ENCODE measurements at places on chromosomes 3 and 15.

GRCh38 chr3:81931265-81932251 is 170.1 kb upstream of the GBE1 start:
- no peak for DNase-seq

DNA sequence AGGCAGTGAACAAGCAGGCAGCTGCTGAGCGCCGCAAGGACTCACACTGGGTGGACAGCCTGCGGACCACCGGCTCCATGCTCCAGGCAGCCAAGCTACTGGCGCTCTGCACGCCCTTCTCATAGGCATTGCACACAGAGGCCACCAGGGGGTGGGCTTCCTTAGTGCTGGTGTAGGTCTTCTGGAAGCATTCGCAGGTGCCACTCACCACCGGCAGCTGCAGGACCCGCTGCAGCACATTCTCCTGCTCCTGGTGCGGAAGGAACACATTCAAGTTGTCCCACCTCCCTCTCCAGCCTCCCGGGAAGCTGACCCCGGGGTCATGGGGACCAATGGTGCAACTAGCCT is 6.0 kb downstream of the PLIN1 start:
- DNase-seq, result peak; percentile 42

DNA sequence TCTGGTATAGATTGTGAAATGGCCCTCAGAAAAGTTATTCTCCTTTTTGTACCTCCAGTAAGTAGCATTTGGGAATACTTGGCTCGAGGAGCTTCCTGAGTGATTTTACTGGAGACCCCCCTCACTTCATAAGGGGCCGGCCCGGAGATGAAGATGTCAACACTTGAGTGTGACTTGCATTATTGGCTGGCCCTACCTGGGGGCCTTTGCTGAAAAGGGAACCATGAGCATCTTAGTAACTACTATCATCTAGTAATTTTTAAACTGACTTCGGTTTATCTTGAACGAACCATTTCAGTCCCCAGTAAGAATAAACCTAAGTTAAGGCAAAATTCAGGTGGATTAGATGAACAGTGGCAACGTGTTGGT is 1.3 kb downstream of the FAIM start:
- DNase-seq, result no peak

GRCh38 chr3:171379281-171379680 is 80.9 kb downstream of the TNIK start:
- no peak for DNase-seq

- peak; percentile 33 for DNase-seq
These were observed 63.1 kb upstream of the MEF2A start for GRCh38 chr15:99502661-99503060.

GRCh38 chr3:52388933-52389332 is 56.0 kb downstream of the SEMA3G start:
- DNase-seq, result no peak

- DNase-seq, result no peak
These were observed 611.2 kb upstream of the ARPP21 start for GRCh38 chr3:35028157-35028556.

Data from ureter (tissue), 1 donor.